ENCODE measurements at places on chromosomes 2 and 18.

DNA sequence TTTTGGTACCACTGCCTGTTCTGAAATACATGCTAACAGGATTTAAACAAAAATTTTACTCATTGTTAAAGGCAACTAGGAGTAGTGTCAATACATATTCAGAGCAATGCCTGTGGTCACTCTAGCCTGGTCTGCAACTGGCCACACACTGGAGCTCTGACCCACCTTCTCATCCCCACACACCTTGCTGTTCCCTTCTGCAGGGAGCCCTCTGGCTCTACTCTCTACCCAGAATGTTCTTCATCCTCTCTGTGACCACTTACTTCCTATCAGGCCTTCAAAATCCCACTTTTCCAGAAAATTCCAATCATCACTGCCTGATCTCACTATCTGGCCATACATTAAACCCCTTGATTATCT is 102.3 kb upstream of the NFU1 start:
- DNase-seq = no peak

GRCh38 chr2:135163306-135163705 is 111.2 kb downstream of the RAB3GAP1 start:
- DNase-seq = peak; percentile 62

GRCh38 chr18:73891572-73892421 is 255.8 kb downstream of the FBXO15 start:
- DNase-seq = no peak

DNA sequence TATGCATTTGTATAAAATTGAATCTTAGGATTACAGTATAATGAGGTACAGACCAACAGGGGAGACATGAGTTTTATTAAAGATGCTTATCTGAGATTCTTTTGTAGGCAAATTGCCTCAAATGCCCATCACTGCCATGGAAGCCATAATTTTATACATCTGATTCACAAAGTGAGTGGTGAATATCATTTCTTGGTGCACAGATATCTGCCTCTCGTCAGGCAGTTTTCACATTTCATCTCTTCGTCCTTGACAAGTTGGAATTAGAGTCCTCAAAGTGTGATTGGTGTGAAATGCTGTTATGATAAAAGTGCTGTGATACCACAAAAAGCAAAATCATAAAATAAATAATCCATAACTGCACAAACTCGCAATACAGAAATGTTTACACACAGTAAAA is 1602.8 kb upstream of the DDX18 start:
- DNase-seq = no peak

DNA sequence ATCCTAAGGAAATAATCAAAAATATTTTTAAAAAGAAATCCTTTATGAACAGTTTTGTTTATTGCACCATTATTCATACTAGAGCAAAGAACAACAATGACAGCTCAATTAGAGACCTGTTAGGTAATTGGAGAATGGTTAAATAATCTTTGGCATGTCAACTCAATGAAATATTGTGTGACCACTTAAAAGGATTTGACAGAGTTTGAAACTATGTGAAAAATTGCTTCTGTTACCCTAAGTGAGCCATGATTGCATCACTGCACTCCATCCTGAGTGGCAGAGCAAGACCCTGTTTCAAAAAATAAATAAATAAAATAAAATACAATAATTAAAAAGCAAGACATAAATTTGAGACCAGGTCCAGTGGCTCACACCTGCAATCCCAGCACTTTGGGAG is 66.1 kb upstream of the ATP8B1 start:
- DNase-seq = no peak

GRCh38 chr2:178799305-178799704 is 7.9 kb downstream of the TTN start:
- no peak for DNase-seq

DNA sequence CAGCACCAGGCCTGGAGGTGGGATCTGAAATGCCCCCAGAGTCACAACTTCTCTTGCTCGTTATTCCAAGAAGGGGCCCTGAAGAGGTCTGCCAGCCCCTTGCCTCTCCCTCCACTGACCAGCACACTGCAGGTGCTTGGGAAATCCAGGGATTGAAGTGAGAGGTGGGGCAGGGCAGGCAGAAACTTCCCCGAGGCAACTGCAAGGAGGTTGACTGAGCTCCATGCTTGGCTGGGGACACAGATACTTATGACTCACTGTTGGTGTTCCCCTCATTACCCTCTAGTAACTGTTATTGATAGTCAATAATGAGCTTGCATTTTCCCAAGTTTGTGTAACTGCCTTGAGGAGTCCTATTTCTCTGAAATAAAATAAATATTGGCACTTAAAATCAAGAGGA is 47.5 kb downstream of the MARCO start:
- DNase-seq = no peak

GRCh38 chr2:42560899-42561298 is 7.5 kb upstream of the MTA3 start:
- no peak for DNase-seq

DNA sequence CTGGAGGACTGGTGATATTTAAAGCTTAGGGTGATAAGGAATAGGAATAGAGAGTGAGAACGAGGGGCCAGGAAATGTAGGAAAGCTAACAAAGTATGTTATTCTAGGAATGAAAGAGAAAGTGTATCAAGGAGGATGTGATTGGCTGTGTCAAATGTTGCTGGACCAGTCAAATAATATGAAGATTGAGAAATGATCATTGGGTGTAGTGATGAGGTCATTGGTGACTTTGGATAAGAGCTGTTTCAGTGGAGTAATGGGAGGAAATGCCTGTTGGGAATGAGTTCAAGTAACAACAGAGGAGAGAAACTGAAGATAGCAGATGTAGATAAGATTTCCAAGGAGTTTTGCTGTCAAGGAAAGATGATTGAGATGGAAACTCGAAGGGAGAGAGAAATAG is 74.4 kb downstream of the UBE2E3 start:
- no peak for DNase-seq

DNA sequence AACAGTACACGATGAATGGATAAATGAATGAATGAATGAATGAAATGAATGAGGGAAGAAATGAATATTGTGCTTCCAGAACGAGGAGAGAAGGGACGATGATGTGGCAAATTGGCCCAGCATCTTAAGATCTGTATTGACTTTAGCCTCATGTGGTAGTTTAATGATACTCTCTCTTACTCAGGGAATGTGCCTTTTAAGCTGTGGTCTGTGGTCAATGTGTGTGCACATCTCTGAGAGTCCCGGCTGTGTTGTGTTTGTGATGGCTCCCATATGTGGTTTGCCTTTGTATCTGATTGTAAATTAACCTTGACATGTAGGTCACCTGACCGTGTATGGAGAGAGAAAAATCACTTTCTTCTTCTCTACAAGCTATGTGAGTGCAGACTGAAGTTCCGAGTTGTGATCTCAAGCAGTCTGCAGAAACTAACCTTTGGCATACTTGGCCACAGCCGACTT is 91.2 kb downstream of the NEDD4L start:
- DNase-seq = no peak

- DNase-seq = no peak
Measured at GRCh38 chr18:29147944-29148343, 971.0 kb upstream of the CDH2 start.

- no peak for DNase-seq
Measured at GRCh38 chr18:77100751-77101355, 31.7 kb downstream of the MBP start.
